ENCODE measurements at places on chromosomes 5 and 9.

DNA sequence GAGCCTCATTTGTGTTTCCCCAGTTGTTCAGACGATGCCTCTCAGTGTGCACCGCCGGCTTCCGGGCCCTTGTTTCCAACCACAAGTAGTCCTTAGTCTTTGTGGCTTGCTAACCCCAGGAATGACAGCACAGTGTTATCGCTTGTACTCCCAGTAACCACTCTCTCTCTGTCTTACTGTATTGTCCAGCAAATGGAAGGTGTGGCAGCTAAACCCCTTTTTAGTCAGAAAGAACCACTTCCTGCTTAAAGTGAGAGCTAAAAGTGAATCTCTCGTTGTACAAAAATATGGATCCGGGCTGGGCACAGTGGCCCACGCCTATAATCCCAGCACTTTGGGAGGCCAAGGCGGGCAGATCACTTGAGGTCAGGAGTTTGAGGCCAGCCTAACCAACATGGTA lies 61.3 kb downstream of the ENC1 start:
- peak; percentile 31 for DNase-seq

DNA sequence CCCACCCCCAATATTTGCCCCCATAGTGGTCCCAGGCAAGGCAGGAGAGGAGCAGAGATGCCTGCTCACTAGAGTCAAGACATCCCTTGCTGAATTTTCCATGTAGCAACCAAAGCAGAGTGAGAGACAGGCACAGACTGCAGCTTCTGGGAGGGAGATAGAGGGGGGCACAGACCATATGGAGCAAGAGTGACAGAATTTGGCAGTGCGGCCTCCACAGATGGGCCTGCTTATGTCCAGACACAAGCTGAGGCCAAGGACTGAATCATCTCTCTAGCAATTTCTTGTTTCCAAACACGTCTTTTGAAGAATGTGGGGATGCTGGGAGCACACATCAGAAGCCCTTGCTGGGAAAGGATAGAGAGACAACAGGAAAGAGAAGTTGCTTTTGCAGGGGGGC lies 53.0 kb upstream of the ALDH1B1 start:
- peak; percentile 85 for DNase-seq

- no peak for DNase-seq
Measured at GRCh38 chr5:176549871-176550270, 729 bp downstream of the CDHR2 start.

- DNase-seq: no peak
Measured at GRCh38 chr5:9654886-9655285, 24.7 kb upstream of the TAS2R1 start.

DNA sequence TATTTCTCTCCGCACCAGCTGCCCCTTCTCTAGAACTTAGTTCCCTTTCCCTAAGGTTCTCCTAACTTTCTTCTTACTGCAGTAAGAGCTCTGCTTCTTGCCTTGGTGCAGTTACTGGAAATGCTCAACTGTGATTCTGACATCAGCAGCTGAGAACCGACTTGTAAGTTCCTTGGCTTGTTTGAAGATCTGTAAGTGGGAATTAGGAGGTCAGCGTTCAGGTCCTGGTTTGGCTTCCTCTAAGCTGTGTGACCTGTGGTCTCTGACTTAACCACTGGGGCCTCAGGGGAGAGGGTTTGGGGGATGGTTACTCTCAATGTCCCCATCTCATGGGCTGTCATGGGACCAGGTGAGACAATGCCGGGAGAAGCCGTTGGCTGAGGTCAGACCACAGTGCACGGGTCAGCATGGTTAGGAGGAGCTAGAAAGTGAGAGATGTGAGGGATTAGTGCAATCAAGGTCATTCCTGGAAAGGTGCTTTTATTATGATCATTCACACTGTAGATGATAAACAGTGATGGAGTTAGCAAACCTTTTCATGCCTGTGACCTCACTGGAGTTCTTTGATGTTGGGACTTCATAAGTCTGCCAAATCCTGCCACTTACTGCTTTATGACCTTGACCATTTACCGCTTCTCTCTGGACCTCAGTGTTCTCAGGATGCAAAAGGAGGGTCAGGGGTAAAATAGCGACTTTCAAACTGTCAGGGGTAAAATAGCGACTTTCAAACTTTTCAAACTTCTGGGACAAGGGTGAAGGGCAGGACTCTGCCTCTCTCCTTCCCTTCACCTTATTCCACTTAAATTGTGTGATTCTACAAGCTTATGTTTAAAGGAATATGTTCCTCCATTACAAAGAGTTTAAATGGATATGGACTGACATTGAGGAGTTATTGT lies 7.3 kb downstream of the PAPPA start:
- no peak for DNase-seq

- DNase-seq: no peak
Measured at GRCh38 chr5:166595274-166595951, 1696.0 kb upstream of the WWC1 start.

DNA sequence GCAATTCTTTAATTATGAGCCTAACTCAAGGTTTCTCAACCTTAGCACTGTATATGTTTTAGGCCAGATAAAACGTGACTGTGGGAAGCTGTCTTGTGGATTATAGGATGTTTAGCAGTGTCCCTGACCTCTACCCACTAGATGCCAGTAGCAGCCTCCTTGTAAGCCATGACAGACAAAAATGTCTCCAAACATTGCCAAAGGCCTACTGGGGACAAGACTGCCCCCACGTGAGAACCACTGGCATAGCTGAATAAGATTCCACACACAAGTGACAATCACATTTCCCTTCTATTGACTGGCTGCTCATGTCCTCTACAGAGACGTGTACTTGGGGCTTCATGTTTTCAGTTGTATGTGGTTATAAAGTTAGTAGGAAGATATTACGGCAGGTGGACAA lies 55.4 kb downstream of the GOLM1 start:
- no peak for DNase-seq

DNA sequence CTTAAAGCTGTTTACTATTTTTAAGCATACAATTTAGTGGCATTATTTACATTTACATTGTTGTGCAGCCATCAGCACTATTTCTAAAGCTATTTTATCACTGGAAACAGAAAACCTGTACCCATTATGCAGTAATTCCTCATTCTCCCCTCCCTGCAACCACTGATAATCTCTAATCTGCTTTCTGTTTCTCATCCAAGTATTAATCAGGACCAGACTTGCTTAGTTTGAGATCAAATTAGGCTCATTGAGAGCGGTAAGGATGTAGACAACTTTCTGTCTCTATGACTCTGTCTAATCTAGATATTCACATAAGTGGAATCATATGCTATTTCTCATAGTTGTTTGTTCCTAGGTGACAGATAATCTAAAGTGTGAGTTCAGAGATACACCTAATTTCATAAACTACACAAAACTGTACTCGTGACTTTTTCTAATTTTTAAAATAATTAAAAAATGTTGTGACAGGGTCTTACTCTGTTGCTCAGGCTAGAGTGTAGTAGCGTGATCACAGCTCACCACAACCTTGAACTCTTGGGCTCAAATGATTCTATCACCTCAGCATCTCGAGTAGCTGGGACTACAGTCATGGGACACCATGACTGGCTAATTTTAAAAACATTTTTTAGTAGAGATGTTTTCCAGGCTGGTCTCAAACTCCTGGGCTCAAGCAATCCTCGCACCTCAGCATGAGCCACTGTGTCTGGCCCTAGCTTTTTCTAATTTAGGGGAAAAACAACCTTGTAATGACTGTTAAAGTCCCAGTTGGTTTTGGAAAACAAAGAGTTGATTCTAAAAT lies 37.6 kb downstream of the BDP1 start:
- no peak for DNase-seq

DNA sequence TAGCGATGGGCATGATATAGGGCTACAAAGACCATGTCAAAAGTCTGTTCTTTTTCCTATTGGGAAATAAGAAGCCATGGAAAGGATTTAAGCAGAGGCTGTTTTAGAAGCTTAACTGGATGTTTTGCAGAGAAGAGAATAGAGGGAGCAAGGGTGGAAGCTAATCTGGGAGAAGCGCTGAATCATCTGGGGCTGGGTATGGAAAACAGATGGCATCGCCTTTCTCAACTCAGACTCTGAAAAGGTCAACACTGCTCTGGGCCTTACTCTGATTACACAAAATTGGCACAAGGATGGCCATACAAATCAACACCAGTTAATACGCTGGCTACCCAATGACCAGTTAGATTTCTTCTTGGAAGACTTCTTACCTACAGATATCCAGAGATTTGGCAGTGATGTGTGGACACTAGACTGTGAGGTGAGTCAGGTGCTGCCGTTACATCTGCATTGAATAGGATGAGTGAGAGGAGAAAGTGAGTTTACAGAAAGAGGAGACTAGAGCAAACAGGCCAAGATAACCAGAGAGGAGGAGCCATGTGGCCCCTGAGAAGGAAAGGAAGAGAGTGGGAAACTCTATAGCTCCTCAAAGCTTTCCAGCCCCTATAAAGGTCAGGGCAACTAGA lies 6.2 kb upstream of the TCERG1 start:
- no peak for DNase-seq

DNA sequence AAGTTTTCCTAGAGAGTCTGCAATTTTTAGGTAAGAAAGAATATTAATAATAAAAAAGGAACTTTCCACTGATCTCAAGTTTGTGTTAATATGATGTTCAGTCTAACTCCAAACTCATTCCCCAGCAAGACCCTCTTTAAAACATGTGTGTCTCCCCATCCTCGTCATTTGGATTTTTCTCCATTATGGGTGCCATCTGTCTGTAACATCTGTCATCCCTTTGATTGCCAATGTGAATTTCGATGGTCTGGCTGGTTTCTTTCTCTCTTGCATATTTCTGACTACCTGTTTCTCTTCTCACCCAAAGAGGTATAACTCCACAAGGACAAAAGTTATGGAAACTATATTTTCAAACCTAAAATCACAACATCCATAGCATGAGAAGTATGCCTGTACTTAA lies 4.4 kb downstream of the TAS2R1 start:
- DNase-seq: no peak

DNA sequence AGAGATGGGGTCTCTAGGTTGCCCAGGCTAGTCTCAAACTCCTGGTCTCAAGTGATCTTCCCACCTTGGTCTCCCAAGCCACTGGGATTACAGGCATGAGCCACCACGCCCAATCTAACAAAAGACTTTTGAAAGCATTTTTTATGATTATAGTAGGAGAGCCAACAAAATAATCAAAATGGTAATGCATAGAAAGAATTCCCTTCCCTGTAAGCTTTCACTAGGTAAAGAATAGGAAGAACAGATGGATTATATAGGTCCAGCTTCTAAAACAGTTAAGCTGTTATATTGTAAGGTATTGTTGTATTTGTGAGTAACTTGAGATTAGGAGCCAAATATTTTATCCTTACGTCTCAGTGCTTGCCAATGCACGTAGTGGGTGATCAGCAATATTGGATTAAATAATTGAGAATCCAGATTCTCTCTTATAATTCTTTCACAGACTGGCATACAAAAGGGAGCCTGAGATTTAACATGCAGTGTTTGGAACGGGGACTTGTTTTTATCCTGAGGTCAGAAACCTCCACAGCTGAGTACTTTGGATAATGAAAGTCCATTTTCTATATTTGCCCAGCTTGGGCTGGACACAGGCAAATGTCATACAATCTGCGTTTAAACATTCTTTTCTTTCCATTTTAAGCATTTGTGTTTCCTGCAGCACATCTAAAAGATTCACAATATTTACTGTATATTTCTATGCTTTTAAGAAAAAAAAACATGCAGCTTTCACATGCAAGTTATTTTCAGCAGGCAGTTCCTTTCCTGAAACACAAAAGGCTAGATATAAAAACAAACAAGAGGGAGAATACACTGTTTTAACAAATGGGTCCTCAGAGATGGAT lies 238.4 kb downstream of the ARRDC3 start:
- no peak for DNase-seq

- no peak for DNase-seq
Measured at GRCh38 chr5:82330530-82331270, 52.5 kb upstream of the RPS23 start.

- DNase-seq: peak; percentile 52
Measured at GRCh38 chr5:75054134-75054930, 2.0 kb upstream of the GCNT4 start.

DNA sequence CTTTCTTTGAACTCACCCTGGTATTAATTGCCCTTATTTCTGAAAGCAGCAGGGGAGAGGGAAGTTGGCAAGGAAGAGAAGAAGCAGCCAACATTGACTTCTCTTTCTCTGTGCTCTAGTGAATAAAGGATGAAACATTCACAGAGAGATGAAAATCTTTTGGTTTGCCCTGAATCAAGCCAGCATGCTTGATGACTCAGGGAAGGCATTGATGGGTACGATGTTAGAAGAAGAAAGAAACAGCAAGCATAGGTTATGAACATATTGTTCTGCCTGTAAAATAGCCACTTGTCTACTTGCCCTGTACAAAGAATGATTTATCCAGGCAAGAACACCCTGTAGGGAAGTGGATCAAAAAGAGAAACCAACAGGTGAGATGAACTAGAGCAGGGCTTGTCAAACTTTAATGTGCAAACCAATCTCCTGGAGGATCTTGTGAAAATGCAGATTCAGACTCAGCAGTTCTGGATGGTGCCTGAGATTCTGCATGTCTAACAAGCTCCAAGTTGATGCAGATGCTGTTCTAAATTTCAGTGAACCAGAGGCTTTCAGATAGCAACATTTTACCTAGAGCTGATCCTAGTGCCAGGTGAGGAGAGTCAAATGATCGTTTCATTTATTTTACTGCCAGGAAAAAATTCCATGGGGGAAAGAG lies 586.6 kb upstream of the TLE4 start:
- DNase-seq: no peak

GRCh38 chr9:19231904-19232822 lies 1.7 kb downstream of the DENND4C start:
- no peak for DNase-seq

GRCh38 chr9:137452006-137452760 lies 7.0 kb downstream of the NSMF start:
- peak; percentile 18 for DNase-seq

GRCh38 chr9:107690021-107690420 lies 200.5 kb upstream of the KLF4 start:
- DNase-seq: no peak

DNA sequence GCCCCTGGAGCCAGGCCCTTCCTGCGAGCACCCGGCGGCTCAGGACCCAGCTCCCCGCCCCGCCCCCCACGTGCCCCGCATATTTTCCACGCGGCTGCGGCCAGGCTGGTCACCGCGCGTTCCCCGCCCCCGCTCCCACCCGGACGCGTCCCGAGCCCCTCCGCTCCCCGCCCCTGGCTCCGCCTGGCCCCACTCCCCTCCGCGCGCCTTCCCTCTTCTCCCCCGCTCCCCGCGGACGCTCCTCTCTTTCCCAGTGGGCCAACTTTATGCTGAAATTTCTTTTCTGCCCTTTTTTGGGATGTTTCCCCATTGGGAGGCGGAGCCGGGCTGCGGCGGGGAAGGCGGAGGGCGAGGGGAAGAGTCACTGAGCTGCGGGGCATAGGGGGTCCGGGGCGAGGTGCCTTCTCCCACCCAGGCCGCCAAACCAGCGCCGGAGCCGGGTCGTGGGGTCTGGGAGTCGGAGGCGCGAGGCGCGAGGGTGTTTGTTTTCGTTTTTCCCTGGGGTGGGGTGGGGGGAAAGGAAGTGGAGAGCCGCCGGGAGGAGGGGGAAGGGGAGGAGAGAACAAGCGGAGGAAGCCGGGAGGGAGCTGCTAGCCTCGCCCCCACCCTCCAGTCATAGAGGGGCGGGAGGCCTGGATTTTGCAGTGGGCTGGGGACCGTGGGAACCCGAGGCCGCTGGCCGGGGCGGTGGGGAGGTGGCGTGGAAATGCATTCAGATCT lies 1.0 kb upstream of the TPM2 start:
- peak; percentile 90 for DNase-seq

- no peak for DNase-seq
Measured at GRCh38 chr5:142819292-142819691, 49.1 kb downstream of the ARHGAP26 start.

All from right hindlimb (tissue), 1 donor.